ENCODE measurements at places on chromosomes 3 and 15.
A peak's percentile ranks its signal among the peaks of the same experiment; 100 is the strongest.

DNA sequence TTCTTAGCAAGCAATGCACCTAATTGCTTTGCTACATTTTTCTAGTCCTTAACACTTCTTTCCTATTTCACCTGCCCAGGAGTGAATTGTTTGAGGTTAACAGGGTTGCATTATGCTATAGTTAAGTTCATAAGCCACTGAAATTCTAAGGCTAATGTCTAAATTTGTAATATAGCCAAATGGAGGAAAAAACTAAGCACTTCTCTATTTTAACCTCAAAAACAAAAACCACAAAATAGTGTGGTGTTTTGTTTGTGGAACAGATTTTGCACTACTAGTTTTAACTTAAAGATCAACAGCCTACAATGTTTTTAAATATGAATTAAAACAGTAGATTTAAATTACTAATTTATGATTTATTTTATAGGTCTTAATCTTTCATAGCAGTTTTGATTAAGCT lies 5.5 kb downstream of the ATOSA start:
- DNase-seq = no peak

DNA sequence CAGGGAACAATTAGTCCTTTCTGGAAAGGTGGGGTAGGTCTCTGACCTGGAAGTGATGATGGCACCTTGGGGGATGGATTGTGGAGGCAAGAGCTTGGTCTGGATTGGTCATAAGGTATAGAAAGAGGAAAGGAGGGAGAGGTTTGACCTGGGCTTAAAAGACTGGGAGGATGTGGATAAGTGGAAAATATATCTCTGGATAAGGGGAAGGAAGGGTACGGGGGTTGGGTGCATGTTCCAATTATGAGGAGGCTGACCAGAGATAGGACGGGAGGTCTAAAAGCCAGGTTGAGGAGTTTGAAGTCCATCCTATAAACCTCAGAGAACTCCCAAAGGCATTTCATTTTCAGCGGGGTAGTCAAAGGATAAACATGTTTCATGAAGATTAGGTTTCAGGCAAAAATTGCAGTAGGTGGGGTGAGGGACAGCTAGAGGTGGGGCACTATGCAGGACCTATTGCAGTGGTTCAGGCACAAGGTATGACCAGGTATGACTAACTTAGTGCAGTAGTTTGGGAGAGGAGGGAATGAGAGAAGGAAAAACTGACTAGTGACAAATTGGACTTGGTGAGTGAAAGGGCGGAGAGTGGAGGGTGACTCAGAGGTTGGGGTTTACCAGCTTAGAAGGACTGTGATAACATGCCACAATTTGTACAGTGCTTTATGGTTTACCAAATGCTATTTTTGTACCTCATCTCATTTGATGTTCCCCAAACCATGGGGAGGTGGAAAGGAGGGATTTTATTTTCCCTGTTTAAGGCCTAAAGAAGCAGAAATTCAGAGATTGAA lies 10.7 kb downstream of the PDE8A start:
- no peak for DNase-seq

DNA sequence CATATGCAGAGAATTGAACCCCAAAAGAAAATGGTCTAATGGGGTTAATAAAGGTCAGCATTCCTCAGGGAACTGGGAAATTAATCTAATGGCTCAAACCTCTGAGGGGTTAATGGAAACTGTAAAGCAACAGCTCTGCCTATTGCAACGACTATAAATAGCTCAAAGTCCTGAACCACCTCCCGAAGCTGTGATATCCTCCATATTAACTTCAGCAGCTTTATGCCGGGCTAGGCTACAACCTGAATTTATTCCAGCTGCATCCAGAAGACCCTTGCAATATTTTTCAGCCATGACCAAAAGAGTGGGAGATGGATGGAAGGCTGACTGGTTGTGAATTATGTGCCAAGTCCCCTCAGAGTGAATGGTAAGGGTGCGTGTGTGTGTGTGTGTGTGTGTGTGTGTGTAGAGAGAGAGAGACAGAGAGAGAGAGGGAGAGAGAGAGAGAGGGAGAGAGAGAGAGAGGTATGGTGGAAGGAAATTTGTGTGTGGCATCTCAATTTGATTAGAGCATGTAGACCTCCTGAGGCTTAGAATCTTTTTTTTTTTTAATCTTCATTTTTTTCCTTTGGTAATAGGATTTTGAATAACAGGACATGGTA lies 109.9 kb downstream of the PDCD6IP start:
- no peak for DNase-seq

GRCh38 chr15:80436511-80437307 lies 32.5 kb downstream of the ARNT2 start:
- DNase-seq = no peak

- DNase-seq = no peak
Observed at GRCh38 chr3:141405591-141405990, 37.3 kb downstream of the ZBTB38 start.

GRCh38 chr15:39132954-39133600 lies 447.8 kb upstream of the THBS1 start:
- no peak for DNase-seq

GRCh38 chr15:66294157-66294931 lies 976 bp downstream of the DIS3L start:
- no peak for DNase-seq

DNA sequence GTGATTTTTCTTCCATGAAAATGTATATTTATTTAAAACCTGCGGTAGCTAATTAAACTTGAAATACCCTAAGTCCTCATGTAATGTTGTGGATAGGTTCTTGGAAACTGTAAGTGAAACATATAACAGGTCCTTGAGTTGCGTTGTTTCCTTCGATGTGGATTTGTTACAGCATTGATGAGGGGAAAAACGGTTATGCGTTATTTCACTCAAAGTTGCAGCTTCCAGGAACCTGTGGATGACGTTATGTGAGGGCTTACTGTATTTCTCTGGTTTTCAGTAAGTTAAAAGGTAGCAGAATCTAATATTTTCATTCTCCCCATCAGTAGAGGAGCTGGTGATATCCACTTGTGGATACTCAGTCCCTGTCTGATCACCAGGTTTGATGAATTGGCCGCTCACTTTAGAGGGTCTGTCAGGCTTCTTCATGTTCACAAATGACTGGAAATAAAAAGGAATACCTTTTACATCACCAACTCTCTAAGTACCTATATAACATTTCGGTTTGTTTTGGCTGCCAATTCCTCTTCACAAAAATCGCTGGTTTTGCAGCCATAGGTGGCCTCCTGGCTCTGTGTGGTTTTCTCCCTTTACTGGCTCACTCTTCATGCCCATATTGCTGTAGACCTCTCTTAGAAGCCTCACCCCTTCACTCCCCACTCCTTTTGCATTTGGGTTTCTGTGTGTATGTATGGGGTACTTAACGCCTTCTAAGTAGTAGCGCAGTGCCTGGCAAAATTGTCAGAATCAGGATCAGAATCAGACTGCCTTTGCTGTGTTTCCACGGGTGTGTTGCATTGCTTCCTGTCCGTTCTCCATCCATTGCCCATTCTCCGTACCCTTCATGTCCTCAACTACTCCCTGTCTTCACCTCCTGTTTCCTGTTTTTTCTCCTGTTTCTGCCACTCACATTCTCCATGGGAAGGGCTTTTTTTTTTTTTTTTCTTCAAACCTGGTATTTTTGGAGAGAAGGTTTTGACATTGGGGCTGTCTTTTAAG lies 112.6 kb downstream of the FNDC3B start:
- no peak for DNase-seq

- no peak for DNase-seq
Observed at GRCh38 chr3:195916991-195917390, 8.6 kb upstream of the TNK2 start.

- no peak for DNase-seq
Observed at GRCh38 chr3:158152186-158152585, 42.3 kb downstream of the RSRC1 start.

DNA sequence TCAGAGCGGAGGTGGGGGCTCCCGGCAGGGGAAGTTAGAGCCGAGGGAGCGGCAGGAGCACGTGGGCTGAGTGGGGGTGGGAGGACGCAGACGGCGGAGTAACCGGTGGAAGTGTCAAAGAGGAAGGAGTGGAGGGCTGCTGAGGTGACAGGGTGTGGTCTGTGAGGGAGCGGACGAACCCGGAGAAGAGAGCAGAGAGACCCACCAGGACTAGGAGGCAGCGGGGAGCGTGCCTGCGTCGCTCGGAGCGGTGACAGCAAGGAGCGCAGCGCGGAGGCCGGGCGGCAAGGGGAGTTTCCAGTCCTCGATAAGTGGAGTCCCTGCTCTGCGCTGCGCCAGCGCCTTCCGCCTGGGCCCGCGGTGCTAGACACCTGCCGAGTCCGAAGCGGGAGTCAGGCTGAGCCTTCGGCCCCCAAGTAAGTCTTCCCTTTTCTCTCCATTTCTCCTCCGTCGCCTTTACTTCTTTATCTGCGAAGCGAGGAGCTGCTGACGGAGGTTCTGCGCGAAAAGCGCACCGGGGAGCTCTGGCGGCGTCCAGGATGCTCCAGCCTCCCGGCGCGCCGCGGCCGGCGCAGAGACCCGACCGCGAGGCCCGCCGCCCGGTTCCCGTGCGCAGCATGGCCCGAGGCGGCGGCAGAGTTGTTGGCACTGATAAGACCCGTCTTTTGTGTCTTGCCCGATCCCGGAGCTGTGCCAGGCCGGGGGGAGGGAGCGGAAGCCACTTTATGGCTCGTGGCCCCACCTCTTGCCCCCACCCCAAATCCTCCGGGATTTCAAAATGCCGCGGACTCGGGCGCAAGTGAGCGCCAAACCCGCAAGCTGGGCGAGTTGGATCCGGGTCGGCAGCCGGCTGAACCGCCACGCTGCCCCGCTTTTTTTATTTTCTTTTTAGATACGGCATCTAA lies 533.0 kb upstream of the SEMA6D start:
- no peak for DNase-seq

DNA sequence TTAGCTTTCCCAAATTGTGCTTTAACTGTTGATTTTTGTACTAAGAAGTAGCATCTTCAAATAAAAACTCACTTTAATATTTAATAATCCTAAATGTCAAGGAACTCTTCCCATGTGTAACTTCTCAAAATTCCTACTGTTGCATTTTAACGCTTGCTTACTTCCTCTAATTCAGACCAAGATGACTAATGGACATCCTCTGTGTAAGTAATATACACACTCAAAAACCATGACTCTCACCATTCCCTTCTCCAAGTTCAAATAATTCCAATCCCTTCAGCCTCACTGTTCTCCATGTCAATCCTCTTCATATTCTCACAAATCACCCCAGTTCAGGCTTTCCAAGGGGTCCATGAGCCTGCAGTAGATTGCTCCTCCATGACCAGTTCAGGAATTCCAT lies 13.0 kb downstream of the MRPL46 start:
- DNase-seq = no peak

DNA sequence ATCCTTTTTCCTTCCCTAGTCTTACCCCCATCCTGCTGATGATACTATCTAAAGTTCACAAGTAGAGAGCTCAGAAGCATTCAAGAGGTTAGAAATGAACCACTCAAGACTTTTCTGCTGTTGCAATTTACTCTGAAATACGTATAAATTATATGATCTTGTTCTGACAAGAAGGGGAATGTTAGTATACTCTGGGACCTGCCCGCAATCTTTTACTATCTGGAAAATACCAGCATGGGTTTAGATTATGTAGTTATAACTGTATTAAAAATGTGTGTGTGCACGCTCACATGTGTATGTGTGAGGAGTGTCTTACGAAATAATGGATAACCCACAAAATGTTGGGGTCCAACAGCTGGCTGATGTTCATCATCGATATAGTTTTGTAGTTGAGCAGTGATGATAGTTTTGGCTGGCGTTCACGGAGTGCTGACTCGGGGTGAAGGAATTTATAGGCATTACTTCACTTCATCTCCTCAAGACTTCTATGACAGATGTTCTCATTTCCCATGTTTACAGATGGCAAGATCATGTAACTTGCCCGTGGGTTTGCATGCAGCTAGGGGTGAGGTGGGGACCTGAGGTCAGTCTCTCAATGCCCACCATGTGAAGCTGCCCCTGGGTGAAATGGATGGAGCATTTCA lies 297.5 kb upstream of the LYSMD4 start:
- DNase-seq = no peak

DNA sequence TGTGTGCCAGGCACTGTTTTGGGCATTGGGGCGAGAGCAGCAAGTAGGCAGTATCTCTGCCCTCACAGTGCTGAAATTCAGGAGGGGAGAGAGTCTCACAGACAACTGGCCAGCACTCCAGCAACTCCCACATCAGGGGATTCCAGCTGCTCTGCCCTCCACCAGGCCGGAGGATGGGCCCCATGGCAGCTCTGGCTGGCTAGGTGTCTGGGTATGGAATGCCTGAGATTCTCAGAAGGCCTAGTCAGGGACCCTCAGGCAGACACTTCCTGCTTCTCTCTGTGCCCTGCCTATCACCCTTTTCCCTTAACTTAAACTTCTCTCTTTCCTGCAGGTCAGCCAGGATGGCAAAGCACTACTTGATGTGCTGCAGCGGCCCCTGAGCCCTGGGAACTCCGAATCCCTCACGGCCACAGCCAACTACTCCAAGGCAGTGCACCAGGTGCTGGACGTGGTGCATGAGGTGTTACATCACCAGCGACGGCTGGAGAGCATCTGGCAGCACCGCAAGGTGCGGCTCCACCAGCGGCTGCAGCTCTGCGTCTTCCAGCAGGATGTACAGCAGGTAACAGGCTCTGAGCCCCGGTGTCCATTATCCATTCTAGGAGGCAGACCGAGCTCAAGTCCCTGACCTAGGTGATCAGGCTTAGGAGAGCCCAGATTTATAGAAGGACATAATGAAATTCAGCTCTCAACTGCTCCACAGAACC lies 342.2 kb upstream of the ROPN1 start:
- DNase-seq = no peak

- no peak for DNase-seq
Observed at GRCh38 chr15:25800761-25801515, 62.2 kb downstream of the ATP10A start.

- peak; percentile 49 for DNase-seq
Observed at GRCh38 chr3:161372321-161373260, 1.3 kb upstream of the SPTSSB start.

DNA sequence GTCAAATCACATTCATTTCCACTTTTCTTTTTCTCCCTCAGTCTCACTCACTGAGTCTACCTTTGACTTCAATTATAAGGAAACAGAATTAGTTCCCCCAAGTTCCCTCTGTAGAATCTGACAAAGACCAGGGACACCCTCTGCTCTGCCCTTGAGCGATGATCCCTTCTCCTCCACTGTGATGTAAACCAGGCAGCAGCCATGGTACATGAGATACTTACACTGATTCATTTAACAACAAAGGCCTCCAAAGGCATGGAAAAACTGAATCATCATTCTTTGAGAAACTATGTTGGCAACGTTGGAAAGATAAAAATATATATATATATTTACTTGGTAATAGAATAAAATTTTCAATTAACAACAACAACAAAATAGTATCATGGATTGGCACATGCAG lies 84.1 kb downstream of the P3H2 start:
- no peak for DNase-seq

DNA sequence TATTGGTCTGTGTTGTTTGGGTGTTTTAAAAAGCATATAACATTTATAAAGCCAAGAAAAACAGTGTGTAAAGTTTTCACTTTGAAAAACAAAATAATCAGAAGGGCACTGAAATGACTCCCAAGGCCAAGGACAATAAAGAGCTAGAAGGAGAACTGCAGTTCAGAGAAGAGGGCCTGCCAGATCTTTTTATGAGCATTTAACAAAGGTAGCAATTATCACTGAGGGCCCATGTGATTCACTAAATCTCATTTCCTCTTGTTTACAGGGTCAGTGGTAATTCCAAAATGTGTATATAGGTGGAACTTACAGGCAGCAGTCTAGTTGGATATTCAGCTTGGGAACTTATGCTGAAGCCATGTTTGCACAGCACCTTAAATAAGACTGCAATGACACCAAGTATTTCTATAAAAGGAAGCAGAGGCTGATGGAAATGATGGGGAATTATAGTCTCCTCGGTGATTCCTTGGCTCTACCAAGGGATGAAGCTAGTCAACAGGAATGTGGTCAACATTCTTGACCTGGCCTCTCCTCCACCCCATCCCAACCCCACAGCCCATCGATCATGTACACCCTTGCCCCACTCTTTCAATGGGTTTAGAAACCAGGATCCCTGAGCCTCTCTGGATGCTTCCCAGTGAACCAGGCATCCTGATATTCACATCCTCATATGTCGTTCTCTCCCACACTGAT lies 54.4 kb upstream of the THUMPD3 start:
- no peak for DNase-seq
